ENCODE measurements at places on chromosomes 16 and 17.

- no peak for DNase-seq
Measured at GRCh38 chr17:79565606-79566250, 45.1 kb downstream of the RBFOX3 start.

GRCh38 chr17:45222014-45222288, 266 bp downstream of the FMNL1 start:
- DNase-seq: no peak

DNA sequence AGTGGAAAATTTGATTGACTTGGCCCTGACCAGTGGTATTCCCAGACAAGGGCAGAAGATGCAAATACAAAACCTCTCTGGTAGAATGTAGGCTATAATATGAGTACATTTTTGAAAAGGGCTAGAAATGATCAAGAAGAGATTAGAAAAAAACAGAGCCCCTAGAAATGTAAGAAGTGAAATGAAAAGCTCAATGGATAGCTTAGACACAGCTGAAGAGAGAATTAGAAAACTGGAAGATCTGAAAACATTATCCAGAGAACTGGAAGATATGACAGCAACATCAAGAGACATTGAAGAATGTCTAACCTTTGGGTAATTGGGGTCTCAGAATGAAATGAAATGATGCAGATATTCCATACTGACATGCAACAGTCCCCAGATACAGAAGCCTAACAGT, 105.2 kb upstream of the ZNF750 start:
- DNase-seq: no peak

DNA sequence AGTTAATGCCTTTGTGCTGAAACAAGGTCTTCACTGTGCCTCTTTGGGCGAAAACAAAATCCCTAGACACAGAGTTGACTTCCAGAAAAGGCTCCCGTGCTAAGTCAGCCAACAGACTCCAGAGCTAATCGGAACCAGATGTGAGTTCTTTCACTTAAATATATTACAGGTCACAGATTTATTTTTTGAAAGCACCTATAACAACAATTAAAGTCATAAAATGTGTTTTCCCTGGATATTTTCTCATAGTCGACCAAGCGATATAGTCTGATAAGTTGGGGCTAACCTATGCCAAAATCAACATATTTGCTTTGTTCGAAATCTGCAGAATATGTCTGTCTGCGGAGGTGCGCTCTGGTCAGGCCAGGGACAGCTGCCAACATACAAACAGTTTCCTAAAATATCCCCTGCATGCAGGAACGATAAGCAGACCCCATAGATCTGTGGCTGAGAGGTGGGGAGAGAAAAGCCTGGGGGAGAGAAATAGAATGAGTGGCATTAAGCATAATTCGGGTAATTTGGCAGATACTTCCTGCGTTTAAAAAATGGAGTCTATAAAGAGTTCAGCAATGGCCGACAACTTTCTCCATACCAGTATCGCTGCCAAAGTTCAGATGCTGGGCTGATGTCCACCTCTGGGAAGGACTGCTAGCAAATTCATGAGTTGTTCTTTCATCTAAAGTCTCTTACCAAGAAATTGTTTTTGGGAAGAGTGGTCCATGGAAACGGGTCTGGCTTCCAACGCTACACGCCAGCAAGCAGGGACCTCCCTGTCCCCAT, 50.8 kb upstream of the MYH10 start:
- no peak for DNase-seq

GRCh38 chr17:2521257-2521656, 9.6 kb upstream of the METTL16 start:
- DNase-seq: no peak

GRCh38 chr16:57755726-57756423, 20.3 kb downstream of the KATNB1 start:
- no peak for DNase-seq

- DNase-seq: no peak
Measured at GRCh38 chr17:81167638-81168037, 1.6 kb upstream of the AATK start.

DNA sequence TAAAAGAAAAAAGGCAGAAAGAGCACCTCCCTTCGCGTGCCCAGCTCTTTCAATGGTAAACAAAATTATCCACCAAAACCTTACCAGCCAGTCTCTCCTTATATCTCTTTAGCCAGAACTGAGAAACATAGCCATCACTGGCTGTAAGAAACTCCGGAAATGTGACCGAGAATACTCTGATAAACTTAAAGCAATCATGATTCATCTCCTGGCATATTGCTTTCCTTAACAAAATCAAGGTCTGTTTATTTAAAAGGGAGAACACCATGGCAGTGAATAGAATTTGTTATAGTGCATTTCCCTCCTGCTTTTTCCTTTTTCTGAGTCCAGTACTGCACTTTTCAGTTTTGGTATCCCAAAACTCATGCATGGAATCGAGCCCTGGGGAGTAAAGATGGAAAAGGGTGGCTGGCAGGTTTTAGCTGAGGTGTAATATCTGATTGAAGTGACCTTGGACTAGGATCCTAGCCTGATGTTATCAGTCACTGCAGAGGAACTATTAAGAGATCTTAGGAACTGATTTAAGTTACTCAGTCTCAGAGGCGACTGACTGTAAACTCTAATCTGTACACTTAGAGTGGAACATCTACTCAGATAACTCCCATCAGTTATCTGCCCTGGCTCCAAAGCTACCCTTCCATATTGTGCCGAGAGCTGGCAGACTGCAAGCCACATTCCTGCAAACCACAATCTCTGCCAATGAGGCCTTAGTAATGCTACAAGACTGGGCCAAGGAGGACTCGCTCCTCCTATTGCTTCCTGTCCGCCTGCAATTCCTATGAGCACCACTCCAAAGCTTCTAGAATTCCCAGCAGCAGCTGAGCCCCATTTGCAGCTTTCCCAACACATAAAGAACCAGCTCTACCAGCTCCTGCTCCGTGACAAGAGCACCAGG, 7.4 kb upstream of the COX10 start:
- no peak for DNase-seq

DNA sequence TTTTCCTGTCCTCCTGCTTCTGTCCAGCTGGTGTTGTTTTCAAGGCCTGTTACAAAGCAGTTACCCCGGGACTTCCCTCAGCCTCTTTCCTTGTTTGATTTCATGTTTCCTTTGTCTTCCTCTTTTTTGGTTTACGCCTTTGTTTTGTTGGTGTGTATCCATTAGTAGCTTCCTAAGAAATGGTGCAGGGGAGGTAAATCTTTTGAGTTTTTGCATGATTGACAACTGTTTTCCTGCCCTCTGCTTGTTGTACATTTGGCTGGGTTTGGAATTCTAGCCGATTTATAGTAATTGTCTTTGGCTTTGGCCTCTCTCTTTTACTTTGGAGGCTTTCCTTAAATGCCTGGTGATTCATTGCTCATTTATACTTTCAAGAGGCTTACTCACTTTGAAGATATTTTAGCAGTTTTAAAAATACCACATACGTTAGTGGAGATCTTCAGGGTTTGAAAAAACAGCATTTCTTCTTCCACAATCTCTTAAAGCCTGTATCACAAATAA, 32.8 kb downstream of the DNAH2 start:
- DNase-seq: no peak

- no peak for DNase-seq
Measured at GRCh38 chr17:37647856-37648255, 4.6 kb upstream of the DDX52 start.

GRCh38 chr17:34377078-34377823, 14.2 kb upstream of the CCL1 start:
- peak; percentile 67 for DNase-seq

GRCh38 chr16:56948234-56948633, 13.5 kb upstream of the CETP start:
- DNase-seq: no peak

GRCh38 chr17:19610311-19610710, 38.2 kb upstream of the ALDH3A2 start:
- no peak for DNase-seq

- no peak for DNase-seq
Measured at GRCh38 chr16:4266372-4266771, 6.5 kb downstream of the TFAP4 start.

DNA sequence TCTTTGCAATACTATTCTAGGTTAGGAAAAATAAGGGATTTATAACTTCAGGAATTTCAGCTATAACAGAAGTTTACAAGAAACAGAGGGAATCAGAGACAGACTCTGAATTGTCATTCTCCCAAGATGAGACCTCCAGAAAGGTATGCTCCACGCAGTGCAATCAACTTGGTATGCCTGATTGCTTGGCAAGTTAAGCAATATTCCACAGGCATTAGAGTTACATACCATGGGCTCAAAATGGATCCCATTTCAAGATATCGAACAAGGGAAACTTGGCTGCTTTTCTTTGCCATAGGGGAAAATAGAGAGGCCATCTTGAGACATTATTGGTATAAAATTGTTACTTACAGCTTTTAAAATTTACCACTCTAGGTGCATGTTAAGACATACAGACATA, 615.6 kb upstream of the SOX9 start:
- DNase-seq: no peak

DNA sequence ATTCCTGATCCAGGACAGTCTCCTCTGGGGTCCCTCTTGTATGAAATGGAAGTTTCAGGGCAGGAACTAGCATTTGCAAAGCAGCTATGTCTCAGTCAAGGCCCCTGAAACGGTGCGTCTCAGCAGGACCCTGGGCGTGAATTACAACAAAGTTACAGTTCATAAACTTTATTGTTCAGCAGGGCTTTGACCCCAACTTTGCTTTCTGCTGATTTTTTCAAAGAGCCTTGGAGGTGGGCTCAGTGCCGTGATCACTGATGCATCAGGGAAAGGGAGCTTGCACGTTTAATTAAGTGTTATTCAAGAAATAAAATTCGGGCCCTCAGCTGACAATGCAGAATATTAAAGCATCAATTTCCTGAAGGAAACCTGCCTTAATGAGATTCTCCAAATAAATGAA, 260.1 kb upstream of the C16orf82 start:
- no peak for DNase-seq

- DNase-seq: no peak
Measured at GRCh38 chr17:81460856-81461460, 51.6 kb downstream of the ACTG1 start.

DNA sequence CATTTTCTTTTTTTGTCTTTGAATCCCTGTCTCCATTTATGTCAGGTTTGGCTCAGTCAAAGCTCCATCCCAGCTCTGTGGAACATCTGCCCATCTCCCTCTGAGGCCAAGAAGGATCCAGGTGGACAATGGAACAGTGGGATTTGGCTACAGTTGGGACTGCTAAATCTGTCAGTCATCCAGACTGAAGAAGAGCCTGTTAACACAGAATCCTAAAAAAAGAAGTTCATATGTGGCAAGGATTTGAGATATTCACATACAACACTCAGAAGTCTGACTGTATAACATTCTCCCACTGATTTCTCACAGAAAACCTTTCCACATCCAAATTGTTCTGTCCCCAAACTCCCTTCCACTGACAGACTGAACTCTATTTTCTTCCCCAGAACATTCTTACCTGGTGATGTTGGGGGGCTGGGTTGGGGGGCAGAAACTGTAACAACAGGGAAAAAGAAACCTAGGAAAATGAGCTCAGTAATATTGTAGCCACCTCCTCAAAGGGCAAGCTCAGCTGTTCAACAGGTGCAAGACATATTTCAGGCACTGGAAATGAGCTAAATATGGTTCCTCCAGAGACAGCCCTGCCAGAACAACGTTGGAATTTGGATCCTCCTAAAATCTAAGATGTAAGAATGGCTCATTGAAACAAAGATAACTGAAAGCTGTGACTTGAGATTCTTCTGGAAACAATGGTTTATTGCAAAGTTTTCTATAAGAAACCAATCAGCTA, 301.5 kb upstream of the CDH5 start:
- DNase-seq: no peak

- no peak for DNase-seq
Measured at GRCh38 chr17:69828087-69828486, 246.9 kb upstream of the KCNJ16 start.

- DNase-seq: peak; percentile 74
Measured at GRCh38 chr16:31333686-31334649, 21.0 kb upstream of the ITGAX start.

DNA sequence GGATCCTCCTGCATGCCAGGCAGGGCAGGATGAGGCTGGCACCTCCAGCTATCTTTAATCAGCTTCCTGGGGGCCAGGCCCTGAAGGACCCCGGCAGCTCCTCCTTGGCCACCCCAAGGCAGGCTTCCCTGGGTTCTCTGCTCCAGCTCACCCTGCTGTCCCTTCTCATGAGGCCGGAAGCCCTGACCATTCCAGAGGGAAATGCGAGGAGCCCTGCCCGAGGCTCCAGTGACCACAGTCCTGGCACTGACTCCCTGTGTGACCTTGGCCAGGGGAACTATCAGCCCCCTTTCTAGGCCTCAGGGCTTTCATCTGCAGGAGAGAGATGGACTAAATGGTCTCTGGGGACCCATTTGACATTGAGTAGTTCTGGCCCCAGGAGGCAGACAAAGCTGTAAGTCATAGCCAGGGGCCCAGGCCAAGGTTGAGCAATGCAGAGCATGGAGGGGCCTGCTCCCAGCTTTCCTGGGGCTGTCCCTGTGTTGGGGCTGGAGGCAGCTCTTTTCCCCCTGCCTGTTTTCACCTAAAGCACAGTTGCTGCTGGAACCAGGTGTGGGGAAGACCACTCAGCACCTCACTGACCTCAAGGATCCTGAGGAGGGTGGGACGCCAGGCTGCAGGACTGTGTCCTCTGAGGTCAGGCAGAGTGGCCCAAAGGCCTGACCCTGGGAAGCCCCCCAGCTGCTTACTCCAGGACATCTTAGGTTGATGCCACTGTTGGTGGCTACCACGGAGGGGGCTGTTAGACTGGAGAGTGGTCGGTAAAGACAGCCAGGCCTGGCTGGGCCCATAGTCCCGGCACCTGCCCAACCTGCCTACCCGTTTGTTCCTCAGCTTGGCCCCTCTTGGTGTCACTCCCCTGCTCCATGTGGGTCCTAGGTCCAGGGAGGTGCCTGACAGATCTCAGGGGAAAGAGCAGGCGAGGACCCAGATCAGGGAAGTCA, 8.1 kb downstream of the KCNH6 start:
- DNase-seq: no peak

DNA sequence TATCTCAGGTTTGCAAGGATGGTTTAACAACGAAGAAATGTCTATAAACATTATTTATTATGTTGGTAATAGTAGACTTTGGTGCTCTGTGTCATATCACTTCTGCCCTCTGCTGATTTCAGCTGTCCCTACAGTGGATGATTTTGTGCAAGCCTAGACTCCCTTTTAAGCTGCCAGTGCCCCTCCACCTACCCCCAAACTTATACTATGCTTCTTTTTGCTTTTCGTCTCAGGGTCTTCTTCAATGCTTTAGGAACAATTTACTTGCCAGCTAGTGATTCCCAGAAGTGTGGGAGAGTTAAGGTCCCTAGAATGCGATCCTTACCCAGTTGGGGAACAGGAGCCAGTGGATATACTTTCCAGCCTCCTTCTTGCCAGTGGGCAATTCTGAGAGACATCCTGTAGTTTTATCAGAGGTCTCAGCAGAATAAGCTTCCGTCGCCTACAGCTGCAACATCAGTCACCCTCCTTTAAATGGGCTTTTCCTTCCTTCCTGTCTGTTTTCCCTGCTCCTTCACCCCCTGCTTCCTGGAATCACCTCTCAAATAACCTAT, 4.1 kb downstream of the ICAM2 start:
- DNase-seq: no peak

- DNase-seq: no peak
Measured at GRCh38 chr16:66872559-66872942, 7.8 kb upstream of the PDP2 start.

- no peak for DNase-seq
Measured at GRCh38 chr17:65027305-65027704, 29.2 kb downstream of the GNA13 start.
